Suppressor macrophage treated with lipopolysaccharide for 4 hours (primary cell): ENCODE measurements at places on chromosomes 3 and 15.

DNA sequence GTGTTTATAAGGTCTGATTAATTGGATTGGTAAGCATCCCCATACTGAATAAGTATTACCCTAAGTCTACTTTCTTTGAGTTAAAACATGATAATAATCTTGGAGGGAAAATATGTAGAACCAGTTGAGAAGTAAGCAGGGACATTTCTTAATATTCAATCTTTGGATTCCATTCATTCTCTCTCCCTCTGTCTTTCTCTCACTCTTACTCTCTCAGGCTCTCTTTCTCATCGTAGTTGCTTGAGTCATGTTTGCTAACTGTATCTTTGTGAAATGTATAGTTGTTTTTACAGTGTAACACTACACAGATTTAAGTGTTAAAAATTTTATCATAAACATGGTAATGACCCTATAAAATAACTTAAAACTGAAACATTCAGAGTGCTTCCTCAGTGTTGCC is 163.8 kb downstream of the RSRC1 start:
- no peak for DNase-seq

DNA sequence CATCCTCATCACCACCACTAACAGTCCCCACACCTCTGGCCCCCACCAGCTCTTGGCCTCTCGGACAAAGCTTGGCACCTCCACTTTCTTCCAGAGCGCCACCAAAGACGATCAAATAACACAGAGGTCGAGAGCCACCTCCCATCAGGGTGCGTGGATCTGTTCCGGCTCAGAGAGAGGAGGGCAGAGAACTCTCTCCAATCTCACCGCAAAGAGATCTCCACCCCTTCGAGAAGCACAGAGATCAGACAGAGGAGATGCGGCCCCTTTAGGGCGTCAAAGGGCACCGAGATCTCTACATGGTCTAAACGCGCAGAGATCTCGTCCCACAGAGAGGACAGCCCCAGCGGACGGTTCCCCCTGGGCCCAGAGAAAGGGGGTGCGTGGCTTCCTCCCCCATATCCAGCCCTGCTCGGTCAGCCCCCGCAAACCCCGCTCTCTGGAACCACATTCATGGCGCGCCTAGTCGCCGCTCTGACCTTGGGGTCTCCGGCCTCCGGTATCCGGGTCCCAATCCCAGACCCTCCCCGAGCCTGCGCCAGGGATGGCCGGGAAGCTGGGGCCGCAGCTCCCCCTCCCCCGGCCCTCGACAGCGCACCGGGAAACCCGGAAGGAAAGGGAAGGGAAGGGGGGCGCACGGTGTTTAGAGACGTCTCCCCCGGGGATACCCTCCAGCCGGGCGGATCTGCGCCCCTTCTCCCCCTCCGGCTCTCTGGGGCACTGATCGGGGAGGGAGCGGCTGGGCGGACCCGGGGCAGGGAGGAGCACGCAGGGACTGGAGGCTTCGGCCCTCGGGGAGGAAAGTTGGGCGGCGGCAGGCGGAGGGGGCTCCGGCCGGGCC is 608 bp downstream of the SCN5A start:
- no peak for DNase-seq

DNA sequence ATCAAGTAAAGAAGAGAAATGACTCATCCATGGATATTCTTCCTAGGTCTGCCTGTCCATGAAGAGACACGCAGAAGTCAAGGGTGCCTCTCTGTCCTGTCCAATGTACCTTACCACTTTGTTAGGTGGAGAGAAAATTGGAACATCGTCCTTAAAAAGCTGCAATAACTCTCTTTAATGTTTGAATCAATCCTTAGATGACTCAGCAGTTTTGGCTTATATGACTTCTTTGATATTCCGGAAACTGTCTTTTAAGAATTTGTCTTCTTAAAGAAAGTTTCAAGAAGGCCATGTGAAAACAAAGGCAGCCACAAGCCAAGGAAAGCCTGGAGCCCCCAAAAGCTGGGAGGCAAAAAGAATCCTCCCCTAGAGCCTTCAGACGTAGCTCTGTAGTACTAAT is 49.2 kb downstream of the MRPL3 start:
- no peak for DNase-seq

GRCh38 chr3:115476472-115476871 is 146.8 kb upstream of the GAP43 start:
- no peak for DNase-seq

DNA sequence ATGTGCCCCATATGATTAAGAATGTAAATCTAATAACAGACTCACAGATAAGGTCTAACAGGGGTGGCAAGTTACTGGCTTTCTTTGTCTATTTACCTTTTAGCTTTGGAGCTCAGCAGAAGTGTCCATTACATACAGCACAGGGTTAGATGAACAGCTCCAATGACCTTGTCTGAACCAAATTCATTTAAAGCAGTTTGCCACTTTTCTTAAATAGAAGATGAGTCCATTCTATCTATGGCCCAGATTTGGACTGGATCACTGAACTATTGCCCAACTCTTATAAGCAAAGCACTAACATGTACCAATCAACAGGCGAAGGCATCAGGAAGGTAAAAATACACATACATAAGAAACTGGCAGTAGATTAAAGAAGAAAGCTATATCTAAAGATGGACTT is 214.4 kb downstream of the TIGIT start:
- DNase-seq = no peak

DNA sequence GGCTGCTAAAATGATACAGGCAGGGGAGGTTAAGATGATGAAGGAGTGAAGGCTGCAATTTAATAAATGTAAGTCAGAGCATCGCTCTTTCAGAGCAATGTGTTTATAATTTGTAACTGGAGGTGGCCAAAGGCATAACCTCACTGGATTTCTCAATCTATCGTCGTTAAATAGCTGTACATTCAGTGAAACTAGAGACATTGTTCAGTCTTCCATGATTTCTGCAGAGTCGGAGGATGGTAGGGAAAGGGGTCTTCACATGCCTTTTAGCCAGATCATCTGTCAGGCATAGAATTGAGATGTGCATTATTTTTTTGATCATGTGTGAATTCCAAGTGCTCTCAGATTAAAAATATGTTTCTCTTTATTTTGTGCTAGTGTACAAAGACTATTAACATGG is 315.4 kb downstream of the OXSM start:
- no peak for DNase-seq
